ENCODE measurements at places on chromosomes 6 and 20.

GRCh38 chr6:164942271-164942670, 367.1 kb downstream of the C6orf118 start:
- no peak for DNase-seq

- no peak for DNase-seq
These were observed 416.8 kb upstream of the SASH1 start for GRCh38 chr6:147925826-147926225.

- no peak for DNase-seq
These were observed 150.8 kb downstream of the PRL start for GRCh38 chr6:22145823-22146677.

DNA sequence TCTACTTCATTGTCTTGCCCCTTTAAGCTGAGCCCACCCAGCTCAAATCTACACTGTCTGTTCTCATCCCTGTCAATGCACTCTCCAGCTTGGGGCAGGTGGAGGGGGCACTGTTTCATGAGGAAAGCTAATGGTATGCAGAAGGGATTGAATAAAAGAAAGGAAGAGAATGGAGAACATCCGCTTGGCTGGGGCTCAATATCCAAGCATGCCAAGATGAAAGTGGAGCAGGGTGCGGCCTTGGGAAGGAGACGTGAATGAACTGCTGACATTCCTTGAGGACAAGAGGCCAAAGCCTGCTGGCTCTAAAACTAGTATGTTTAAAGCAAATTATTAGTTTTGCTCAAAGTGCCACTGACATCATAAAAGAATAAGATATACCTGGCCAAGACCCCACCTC, 24.2 kb downstream of the AKAP12 start:
- DNase-seq = no peak

DNA sequence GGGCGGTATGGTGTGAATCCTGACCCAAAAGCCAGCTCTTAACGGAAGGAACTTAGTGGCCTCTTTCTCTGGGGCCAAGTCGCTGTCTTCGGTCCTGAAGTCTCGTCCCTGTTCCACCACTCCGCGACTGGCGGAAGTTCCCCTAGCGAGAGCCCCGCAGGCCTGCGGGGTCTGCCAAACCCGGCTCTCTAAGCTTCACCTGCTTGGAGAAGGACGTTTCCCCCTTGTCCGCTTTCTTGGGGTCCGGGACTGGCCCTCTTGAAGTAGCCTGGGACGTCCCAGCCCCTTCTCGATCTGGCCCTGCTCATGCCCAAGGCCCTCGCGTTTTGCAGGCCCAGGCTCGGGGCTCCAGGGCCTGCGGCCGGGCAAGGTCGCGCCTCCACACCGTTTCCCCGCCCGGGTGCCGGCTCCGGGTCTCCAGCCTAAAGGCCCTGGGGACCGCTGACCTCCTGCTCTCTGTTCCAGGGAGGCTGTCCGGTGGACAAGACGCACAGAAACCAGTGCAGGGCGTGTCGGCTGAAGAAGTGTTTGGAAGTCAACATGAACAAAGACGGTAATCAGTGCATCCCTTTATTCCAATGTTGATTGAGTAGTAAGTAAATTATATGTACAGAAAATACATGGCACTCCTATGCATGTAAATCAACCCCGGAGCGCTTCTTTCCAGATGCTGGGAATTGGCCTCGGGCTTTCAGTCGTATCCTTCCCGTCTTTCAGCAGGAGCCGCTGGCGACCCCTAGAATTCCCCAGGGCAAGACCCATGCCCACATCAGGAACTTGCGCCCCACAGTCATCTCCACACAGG, 8.8 kb downstream of the NR2E1 start:
- no peak for DNase-seq

DNA sequence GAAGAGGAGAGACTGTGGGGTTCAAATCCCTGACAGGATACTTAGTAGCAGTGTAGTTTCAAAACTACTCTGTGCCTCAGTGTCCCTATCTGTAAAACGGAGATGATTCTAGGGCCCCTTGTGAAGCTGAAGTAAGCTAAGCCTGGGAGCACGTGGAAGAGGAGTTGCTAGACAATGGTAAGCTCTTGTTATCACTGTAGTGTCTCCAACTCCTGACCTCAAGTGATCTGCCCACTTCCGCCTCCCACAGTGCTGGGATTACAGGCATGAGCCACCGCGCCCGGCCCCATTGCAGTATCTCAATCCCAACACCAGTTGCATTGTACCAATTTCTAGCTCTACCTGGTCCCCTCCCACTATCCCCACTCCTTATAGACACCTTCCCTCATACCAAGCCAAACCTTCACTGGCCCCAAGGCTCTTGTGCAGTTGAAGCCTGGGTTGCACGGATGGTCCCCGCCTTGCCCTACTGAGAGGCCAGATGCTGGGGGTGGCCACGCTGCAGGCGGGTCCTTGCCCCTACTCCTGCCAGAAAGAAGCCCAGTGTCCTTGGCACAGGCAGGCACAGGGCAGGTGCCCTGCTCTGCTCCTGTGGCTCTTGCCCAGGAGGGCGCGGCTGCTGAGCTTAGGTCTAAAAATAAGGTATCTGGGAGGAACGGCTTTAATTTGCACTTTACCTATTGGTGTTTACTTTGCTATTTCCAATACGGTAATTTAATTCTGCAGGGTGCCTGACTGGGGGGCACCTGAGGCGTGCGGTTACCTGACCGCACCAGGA, 118.1 kb downstream of the VEGFA start:
- DNase-seq = no peak

GRCh38 chr6:113782636-113783035, 74.5 kb upstream of the MARCKS start:
- no peak for DNase-seq

DNA sequence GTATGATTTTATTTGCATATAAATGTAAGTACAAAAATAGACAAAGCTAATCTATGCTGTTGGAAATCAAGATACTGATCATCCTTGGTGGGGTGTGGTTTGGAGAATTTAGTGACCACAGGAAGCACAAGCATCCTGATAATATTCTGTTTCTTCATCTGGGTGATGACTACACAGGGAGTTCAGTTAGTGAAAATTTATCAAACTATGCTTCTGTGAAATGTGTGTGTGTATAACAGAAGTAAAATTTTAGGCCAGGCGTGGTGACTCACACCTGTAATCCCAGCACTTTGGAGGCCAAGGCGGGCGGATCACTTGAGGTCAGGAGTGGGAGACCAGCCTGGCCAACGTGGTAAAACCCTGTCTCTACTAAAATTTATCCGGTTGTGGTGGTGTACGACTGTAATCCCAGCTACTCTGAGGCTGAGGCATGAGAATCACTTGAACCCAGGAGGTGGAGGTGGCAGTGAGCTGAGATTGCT, 20.6 kb downstream of the ENPP3 start:
- no peak for DNase-seq

DNA sequence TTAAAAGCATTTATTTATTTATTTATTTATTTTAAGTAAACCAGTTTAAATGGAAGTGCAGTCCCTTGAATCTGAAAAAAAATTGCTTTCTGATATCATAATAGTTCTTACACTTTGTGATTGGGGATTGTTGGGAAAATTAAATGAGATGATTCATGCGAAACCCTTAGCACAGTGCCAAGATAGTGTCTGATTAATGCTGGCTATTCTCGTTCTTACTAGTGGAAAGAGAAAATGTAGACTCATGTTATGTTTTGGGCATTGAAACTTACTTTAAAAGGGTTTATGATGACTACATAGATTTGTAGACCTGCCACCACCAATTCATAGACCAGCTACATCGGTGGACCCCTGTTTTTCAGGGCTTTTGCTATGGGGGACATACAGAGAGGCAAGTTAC, 229.2 kb upstream of the ZFP64 start:
- no peak for DNase-seq

DNA sequence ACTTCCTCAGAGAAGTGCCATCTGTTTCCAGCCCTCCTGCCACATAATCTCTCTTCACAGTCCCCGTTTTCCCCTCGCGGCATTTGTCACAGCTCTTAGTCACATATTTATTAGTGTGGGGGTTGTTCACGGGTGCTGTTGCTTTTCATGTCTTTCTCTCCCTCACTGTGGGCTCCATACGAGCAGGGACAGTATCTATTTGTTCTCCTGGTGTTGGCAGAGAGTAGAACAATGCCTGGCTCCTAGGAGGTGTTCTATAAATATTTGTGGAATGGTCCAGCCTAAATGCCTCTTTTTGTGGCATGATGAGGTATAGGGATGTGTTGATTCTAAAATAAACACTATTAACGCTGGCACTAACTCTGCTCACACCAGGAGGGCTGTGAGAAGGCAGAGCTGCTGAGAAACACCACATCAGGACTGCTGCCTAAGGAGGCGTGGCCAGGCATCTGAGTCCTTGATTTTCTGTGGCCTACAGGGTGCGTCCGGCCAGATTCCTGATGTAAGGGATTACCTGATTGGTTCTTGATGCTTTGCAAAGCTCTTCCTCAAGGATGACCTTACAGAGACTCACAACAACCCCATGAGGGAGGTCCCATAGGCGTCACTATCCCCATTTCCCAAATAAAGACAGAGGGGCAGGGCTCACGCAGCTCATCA, 219.8 kb upstream of the ARID1B start:
- no peak for DNase-seq

- DNase-seq = no peak
These were observed 91.0 kb downstream of the NCR2 start for GRCh38 chr6:41426438-41426851.

- no peak for DNase-seq
These were observed 14.8 kb upstream of the MAS1L start for GRCh38 chr6:29502597-29502996.

DNA sequence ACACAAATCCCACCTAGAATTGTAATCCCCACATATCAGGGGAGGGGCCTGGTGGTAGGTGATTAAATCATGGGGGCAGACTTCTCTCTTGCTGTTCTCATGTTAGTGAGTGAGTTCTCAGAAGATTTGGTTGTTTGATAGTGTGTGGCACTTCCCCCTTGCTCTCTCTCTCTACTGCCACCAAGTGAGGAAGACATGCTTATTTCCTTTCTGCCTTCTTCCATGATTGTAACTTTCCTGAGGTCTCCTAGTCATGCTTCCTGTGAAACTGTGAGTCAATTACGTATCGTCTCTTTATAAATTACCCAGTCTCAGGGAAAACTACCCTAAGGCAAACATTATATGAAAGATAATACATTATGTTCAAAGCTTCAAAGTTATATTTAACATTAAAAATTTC, 1297.5 kb upstream of the CITED2 start:
- DNase-seq = no peak

GRCh38 chr6:149359440-149359839, 40.6 kb upstream of the SUMO4 start:
- DNase-seq = no peak

GRCh38 chr20:16241911-16242310, 331.3 kb downstream of the KIF16B start:
- DNase-seq = no peak

DNA sequence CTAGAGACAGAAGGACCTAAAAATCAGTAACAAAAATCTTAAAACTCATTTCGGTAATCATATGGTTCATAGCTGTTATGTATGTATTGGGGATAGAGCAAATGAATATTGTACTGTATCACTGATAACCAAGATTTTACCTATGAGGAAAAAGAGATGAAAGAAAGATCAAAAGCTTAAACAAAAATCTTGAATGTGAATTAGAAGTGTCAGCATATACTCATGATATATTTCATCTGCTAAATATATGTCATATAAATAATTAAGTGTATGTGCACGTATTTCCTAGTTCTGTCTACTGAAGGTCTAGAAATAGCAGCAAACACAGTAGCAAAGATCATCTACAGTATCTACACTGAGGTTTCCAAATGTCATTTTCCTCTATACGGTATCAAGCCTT, 299.8 kb downstream of the BTBD9 start:
- no peak for DNase-seq

GRCh38 chr20:17898548-17898994, 70.0 kb downstream of the SNX5 start:
- peak; percentile 21 for DNase-seq

GRCh38 chr20:40282941-40283340, 406.1 kb downstream of the MAFB start:
- no peak for DNase-seq

GRCh38 chr6:64252256-64252655, 616.7 kb downstream of the PHF3 start:
- DNase-seq = no peak

DNA sequence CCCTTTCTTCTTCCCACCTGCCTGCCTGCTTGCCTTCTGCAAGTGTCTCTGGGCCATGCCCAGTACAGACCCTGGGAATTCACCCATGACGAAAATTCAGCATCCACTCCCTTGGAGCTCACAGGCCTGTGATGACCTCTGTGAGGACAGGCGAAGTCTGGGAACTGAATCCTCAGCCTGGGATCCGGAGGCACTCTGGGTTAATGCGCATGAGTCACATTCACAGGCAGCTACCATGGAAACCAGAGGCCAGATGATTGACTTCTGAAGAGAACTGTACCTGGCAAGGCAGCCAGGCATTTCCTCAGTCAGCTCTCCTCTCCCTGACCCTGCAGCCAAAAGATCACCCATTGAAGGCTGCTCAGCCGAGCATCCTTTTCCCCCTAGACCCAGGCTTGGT, 41.0 kb downstream of the SLC9A8 start:
- no peak for DNase-seq

GRCh38 chr6:56790414-56790813, 147.7 kb upstream of the DST start:
- no peak for DNase-seq

- no peak for DNase-seq
These were observed 7.1 kb downstream of the BPI start for GRCh38 chr20:38311091-38311490.

DNA sequence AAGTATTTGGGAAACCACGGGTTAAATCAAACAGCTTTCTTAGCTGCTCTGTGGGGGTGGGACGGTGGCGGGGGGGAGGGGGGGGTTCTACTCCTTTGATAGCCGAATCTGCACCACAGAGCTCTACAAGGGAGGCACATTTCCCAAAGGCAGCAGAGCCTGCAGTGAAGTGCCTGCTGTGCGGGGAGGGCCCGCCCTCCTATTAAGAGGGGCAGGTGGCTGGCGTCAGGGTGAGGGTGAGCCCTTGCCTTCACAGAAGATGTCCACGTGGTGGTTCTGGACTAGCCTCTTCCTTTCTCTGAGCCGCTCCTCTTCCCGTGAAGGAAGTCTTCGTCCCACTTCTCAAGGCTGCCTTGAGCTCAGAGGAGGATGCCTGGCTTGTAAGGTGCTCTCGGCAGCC, 174.9 kb upstream of the THBS2 start:
- no peak for DNase-seq

- no peak for DNase-seq
These were observed 1.5 kb downstream of the VARS2 start for GRCh38 chr6:30915591-30915946.

- DNase-seq = no peak
These were observed 50.0 kb upstream of the DTNBP1 start for GRCh38 chr6:15712797-15713196.

GRCh38 chr6:22023937-22024336, 272.9 kb downstream of the PRL start:
- DNase-seq = no peak

- DNase-seq = no peak
These were observed 33.8 kb upstream of the AIG1 start for GRCh38 chr6:143026696-143027449.

GRCh38 chr6:75368151-75368779, 83.7 kb upstream of the TMEM30A start:
- no peak for DNase-seq

- DNase-seq = no peak
These were observed 40.5 kb downstream of the FAM110A start for GRCh38 chr20:873875-874607.
